ENCODE measurements at places on chromosomes 1 and 21. TPM values are rescaled to one million over a fixed set of nuclear protein-coding genes. Genes with fewer than 3 reads are reported as not detected.

PLA2G4A gene
- 8.7 TPM for total RNA-seq

UBE2J2 gene
- total RNA-seq, result 9.5 TPM

RNF186 gene
- total RNA-seq, result not detected

GRIK1 gene
- not detected for total RNA-seq

FLAD1 gene
- total RNA-seq, result 15.8 TPM

RHBG gene
- not detected for total RNA-seq

LRRC38 gene
- not detected for total RNA-seq

FCRL5 gene
- 1.3 TPM for total RNA-seq

GSTM5 gene
- total RNA-seq, result 21.8 TPM

OR2AK2 gene
- total RNA-seq, result not detected

TAF12 gene
- 24.4 TPM for total RNA-seq

VWA1 gene
- 67.1 TPM for total RNA-seq

EXTL1 gene
- total RNA-seq, result 1.7 TPM

HLX gene
- total RNA-seq, result 8.2 TPM

GLMP gene
- 31.1 TPM for total RNA-seq

TP73 gene
- total RNA-seq, result 0.30 TPM

CAMK2N1 gene
- 12.6 TPM for total RNA-seq

CR1L gene
- not detected for total RNA-seq

PCP4L1 gene
- not detected for total RNA-seq

LENEP gene
- total RNA-seq, result not detected

RGSL1 gene
- not detected for total RNA-seq

OLIG2 gene
- total RNA-seq, result not detected

FCRL2 gene
- 0.67 TPM for total RNA-seq

ATAD3C gene
- 1.7 TPM for total RNA-seq

CNR2 gene
- total RNA-seq, result not detected

TMEM82 gene
- total RNA-seq, result not detected

SYPL2 gene
- 5.9 TPM for total RNA-seq

C1QC gene
- 8.2 TPM for total RNA-seq

SLC1A7 gene
- not detected for total RNA-seq

KRTAP11-1 gene
- total RNA-seq, result not detected

TAL1 gene
- 10.9 TPM for total RNA-seq

AADACL4 gene
- 0.14 TPM for total RNA-seq

GBP7 gene
- not detected for total RNA-seq

HMGCS2 gene
- 0.29 TPM for total RNA-seq

COL11A1 gene
- total RNA-seq, result not detected

PALMD gene
- total RNA-seq, result 64.3 TPM

GBP4 gene
- 99.4 TPM for total RNA-seq

CFHR4 gene
- not detected for total RNA-seq

RNU5D-1 gene
- not detected for total RNA-seq

KIAA1614 gene
- total RNA-seq, result 17.1 TPM

IL20 gene
- total RNA-seq, result not detected

SPATA45 gene
- total RNA-seq, result not detected

CALML6 gene
- not detected for total RNA-seq

TLR5 gene
- 7.6 TPM for total RNA-seq

RGS18 gene
- total RNA-seq, result 2.1 TPM

All from uterus (tissue), 4 donors.